ENCODE measurements at places on chromosomes 6 and 20.

GRCh38 chr6:74491844-74492374, 713.9 kb downstream of the COL12A1 start:
- no peak for DNase-seq

DNA sequence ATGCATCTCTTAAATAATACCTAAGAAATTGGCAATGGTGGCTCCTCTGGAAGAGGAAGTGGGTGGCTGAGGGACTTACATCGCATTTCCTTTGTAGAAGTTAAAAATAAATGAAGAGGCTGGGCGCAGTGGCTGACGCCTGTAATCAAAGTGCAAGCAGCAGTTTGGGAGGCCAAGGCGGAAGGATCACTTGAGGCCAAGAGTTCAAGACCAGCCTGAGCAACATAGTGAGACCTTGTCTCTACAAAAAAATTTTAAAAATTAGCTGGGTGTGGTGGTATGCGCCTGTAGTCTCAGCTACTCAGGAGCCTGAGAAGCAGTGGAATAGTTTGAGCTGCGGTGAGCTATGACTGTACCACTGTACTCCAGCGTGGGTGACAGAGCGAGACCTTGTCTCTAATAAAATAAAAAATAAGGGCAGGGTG, 12.2 kb upstream of the NCOA3 start:
- DNase-seq: no peak

GRCh38 chr6:27502508-27503435, 29.9 kb upstream of the ZNF184 start:
- peak; percentile 85 for DNase-seq

DNA sequence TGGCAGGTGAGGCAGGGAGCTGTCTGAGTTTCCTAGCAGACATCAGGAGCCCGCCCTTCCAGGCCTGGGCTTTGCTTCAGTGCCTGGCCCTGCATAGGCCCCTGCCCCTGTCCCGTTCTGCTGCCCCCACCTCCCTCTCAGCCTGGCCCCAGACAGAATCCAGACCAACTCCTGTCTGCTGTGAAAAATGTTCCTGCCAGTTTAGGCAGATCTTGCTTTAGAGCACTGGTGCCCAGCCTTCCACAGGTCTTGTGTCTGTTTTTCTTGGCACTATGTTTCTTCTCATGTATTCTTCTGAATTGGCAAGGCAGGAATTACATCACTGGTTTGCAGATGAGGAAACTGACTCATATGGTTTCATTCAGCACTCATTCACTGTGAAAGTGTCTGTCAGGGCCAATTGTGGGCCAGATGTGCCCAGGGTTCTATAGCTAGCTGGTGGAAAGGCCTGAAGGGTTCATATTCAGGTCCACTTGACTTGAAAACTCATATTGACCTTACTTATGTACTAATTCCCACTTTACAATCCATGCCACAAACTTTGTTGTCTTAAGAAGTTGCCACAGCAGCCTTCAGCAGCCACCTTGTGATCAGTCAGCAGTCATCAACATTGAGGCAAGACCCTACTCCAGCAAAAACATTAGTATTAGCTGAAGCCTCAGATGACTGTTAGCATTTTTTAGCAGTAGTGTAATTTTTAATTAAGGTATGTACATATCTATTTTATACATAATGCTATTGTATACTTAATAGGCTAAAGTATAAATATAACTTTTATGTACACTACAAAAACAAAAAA, 40.5 kb downstream of the HLA-F start:
- DNase-seq: peak; percentile 37

GRCh38 chr6:15378866-15379265, 133.0 kb downstream of the JARID2 start:
- DNase-seq: no peak

- no peak for DNase-seq
Measured at GRCh38 chr6:17494919-17495318, 101.5 kb downstream of the CAP2 start.

DNA sequence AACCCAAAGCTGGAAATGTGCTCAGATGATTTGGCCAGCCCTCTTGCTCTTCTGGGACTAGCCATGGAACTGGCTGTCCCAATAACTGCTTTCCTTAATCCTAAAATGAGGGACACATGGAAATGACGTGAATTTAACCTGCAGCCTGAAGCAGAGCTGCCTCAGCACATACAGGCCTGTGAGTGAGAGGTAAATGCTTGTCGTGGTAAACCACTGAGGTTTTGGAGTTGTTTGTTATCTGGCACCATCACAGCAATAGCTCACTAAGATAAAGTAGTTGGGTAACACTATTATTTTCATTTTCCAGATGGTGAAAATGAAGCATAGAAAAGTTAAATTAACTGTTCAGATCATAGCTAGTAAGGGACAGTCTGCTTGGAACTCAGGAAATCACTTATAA, 333.4 kb upstream of the CHD6 start:
- no peak for DNase-seq

Data from activated CD4-positive, alpha-beta T cell treated with anti-CD3 and anti-CD28 coated beads, Interleukin-2, amount 50 U/mL, for 48 hours (primary cell).